ENCODE measurements at places on chromosomes 7 and 10.

DNA sequence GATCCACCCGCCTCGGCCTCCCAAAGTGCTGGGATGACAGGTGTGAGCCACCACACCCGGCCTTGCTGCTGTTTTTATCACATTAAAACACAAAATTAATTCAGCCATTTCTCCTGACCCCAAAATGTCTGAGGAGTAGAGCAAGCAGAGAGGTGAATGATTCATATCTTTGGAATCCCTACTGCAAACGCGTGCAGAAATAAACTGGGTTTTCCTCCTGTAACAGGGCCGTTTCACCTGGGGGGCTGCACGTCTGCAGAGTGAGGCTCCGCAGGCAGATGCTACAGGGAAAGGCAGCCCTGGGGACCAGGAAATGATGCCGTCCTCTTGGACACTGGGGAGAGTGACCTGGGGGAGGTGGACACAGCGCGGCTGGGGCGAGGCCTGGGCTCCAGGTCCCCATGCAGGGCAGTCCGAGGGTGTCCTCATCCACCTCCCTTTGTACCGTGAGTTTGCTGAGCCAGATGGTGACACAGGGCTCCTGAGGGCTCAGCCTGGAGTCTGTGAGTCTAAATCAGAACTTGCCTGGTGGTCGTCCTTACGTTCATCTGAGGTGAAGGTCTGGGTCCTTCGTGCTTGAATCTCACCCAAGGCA, 41.9 kb downstream of the PDGFA start:
- no peak for DNase-seq

GRCh38 chr10:28777911-28778310, 100.6 kb downstream of the BAMBI start:
- no peak for DNase-seq

GRCh38 chr7:70944516-70944915, 187.4 kb upstream of the GALNT17 start:
- no peak for DNase-seq

- no peak for DNase-seq
Measured at GRCh38 chr10:111077479-111077784, 603 bp downstream of the ADRA2A start.

DNA sequence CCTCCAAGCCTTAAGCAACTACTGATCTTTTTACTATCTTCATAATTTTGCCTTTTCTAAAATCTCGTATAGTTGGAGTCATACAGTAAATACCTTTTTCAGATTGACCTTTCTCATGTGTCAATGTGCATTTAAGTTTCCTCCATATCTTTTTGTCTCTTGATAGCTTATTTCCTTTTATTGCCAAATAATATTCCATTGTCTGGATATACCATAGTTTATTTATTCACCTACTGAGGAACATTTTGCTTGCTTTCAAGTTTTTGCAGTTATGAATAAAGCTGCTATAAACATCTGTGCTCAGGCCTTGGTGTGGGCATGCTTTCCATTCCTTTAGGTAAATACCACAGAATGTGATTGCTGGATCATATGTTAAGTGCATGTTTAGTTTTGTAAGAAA, 161.2 kb upstream of the GNAI1 start:
- no peak for DNase-seq

DNA sequence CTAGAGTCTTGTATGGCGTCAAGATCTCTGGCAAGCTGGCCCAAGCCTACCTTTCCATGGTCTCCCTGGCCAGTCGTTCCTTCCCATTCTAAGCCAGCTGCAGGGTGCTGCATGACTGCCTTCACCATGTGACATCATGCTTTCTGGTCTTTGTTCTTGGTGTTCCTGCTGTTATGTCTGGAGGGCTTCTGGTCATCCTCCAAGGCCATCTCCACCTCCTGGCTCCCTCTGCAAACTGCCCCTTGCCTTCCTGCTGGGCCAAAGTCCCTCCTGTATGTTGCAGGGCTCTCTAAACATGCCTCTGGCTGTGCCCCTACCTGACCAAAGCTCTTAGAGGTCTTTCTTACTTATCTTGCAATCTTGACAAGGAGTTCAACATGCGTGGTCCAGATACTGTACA, 44.4 kb upstream of the SHH start:
- DNase-seq, result no peak

GRCh38 chr7:95840953-95841950, 68.9 kb downstream of the DYNC1I1 start:
- no peak for DNase-seq

GRCh38 chr7:5207131-5207530, 17.1 kb downstream of the WIPI2 start:
- no peak for DNase-seq

DNA sequence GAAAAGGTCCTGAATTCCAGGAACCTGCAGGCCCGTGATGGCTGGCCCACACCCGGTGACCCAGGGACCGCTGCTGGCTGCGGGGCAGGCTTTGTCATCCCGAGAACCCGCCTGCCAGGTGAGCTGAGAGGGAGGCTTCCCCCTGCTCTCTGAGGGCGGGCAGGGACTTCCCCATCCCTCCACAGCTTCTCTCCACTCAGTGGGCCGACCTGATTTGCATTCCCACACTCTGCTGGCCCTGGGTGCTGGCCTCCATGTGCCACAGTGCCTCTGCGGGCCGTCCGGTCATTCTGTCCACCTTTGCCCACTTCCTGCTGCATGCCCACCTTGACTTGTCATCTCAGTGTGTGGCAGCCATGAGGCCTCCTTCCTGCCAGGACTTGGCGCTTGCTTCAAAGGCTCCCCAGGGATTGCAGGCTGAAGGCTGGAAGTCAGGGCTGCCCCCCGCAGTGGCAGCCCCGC, 35.3 kb downstream of the PALD1 start:
- DNase-seq, result no peak

GRCh38 chr7:117446220-117446815, 19.0 kb upstream of the ASZ1 start:
- DNase-seq, result no peak

DNA sequence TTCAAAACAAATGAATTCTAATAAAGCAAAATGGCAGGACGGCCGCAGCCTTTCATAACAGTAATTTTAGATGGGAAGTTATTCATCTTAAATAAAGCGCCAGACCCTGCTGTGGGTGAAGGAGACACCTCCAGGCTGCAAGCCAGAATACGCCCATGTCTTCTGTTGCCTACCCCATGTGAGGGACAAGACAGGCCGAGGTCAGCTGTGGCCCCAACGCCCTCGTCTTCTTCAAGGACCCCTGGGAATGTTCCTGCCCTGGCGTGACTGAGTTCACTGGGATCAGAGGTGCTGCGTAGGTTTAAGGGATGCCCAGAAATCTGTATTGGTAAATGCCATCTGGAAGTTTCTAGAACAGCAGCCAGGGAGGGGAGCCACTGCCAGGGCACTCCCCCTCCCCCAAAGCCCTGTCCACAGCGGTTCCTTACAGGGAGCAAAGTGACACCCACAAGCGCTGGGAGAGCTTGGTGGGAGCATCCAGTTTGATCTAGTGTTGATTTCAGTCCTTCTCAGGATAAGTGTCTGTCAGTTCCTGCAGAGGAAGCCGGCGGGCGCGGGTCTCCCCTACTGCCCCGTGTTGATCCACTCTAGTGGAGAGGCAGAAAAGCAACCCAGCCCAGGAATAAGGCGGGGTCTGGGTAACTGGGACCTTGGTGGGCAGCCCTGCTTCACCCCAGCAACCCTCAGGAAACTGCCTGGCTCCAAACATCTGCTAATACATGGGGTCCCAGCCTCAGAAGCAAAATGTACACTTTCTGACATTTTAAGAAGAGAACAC, 20.6 kb downstream of the PAPOLB start:
- no peak for DNase-seq

- no peak for DNase-seq
Measured at GRCh38 chr7:28136420-28136819, 44.2 kb downstream of the JAZF1 start.

GRCh38 chr7:55427800-55428199, 62.7 kb downstream of the LANCL2 start:
- DNase-seq, result no peak

DNA sequence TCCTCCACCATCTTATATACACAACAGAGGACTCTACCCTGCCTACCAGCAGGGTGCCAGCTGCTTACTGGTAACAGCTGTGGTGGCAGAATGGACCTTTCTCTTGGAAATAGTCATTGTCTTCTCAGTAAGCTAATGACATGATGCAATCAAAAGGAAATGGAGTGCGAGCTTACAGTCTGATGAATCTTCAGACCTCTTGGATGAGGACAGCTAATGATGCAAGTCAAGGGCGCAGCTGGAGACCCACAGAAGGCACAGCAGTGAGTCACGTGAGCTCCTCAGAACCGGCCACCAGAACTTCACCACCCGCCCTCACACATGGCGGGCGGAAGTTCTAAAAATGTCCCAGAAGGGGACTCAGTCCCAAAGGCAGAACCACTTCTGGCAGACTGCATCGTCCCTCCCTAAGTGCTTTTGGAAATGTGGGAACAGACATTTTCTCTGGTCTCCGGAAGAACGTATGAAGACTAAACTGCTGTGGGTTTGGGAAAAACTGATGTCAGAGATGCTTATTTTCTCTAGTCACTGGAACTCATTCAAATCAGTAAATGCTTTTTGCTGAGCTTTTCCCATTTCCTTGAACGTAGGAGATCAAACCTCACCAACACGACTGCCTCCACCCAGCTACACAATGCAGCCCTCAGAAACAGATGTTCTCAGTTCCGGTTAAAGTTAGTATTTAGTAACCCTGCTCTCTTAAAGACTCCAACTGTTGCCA, 96.4 kb downstream of the FAS start:
- DNase-seq, result peak; percentile 93

DNA sequence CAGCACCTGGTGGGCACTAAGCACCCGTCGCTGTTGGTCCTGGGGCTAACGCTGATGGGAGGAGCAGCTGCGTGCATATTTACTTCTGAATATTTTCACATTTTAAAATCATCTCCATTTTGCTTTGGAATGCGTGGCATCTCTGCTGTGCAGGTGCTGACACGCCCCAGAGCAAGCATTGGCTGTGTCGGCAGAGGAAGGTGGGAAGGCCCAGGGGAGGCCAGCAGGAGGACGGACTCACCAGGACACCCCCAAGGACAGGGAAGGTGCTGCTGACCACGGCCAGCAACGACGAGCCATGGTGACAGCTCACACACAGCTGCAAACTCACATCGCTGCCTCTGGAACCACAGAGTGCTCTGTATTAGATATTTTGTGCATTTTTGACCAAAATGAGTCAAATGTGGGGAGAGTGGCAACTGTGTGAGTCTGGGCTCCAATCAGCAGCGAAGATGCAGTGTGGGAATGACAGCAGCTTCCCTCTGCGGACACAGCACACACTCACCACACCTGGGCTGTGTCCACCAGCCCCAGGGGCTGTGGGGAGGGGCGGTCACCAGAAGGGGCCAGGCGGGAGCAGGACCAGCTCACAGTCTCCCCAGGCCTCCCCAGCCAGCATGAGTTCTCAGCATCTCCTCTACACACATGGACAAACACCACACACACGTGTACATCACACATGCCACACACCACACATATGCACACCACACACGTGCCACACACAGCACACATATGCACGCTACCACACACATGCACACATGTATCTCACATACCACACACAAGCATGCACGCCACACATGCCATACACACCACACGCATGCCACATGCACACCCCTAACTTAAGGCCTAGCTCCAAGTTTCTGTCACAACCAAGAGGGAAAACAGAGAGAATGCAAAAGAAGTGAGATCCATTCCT, 58.2 kb downstream of the PTPRN2 start:
- DNase-seq, result no peak

- no peak for DNase-seq
Measured at GRCh38 chr10:100838986-100839385, 73.8 kb upstream of the SLF2 start.

- no peak for DNase-seq
Measured at GRCh38 chr10:5601826-5602495, 64.4 kb downstream of the ASB13 start.

DNA sequence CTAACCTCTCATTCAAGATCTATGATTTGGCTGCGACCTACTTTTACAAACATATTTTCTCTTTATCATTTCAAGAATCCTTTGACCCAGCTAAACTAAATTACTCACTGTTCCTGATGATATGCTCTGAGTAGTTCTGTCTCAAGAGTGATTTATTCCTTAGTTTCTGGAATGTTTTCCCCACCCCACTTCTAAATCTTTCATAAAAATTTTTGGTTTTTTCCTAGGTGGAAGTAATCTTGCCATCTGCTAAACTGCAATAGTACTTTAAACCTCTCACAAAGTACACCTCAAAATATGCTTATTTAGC, 170.8 kb downstream of the DNAJC1 start:
- no peak for DNase-seq

- DNase-seq, result no peak
Measured at GRCh38 chr10:32360241-32360640, 13.3 kb upstream of the EPC1 start.

GRCh38 chr10:79238158-79238520, 109.1 kb upstream of the PPIF start:
- DNase-seq, result no peak

DNA sequence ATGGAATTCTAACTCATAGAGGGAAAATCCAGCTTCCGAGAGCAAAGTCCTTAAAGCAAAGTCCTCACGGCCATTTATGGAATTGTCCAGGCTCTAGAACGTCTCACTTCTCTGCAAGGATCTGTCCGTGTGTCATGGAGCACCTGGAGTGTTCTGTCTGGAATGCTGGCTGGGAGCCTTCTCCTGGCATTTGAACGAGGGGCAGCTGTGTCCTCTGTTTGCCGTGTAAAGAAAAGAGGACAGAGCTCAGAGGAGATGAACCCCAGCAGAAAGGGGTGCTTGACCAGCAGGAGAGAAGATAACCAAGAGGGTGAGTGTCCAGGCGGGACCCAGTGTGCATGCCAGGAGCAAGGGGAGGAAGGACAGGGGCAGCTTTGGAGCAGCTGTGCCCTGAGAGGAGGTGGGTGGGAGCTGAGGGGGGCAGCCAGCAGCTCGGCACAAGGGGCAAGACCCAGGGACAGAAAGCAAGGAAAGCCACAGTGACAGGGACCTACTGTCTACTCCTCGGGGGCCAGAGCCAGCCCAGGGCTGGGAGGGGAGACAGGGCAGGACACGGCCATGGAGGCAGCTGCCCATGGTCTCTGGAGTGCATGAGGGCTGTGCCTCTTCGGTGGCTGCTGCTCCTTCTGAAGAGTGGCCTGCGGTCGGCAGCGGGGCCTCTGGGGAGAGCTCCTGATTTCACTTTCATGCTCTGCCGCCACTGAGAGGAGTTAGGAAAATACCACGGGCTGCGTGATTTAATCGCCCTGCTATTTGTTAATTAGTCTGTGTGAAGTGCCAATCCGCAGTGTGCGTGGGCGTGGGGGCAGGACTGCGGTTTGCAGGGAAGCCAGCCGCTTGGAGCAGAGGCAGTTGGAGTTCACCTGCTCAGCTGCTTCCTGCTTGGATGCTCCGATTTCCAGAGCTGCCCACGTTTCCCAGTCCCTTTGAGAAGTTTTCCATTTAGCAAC, 149.3 kb upstream of the SHH start:
- no peak for DNase-seq

DNA sequence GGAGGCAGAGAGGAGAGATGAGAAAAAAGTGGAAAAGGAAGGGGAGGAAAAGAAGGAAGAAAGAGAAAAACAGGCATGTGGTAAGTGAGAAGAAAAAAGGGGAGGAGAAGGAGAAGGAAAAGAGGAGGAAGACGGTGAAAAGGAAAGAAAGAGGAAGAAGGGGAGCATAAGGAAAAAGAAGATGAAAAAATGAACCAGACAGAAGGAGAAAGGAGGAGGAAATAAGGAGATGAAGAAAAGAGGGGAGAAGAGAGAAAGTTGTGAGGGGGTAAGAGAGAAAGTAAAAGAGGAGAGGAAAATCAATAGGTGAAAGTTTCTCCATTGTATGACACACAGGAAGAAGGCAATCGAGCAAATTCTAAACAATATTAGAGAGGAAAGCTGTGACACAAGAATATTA, 663.8 kb downstream of the GRID1 start:
- no peak for DNase-seq
